ENCODE measurements at places on chromosomes 5 and 9. TPM values are rescaled to one million over a fixed set of nuclear protein-coding genes. Genes with fewer than 3 reads are reported as not detected.

The BARHL1 gene
- not detected for total RNA-seq

GRCh38 chr5:40828021-40828631 lies 6.9 kb downstream of the RPL37 start:
- peak overlapping the region; percentile 87 for H3K27ac ChIP-seq
- H3K4me3 ChIP-seq = no peak overlapping the region
- DNase-seq = no peak
- H3K4me1 ChIP-seq = peaks cover 48% of the 10 kb centered on the region
- H3K36me3 ChIP-seq = peaks cover 71% of the 10 kb centered on the region

DNA sequence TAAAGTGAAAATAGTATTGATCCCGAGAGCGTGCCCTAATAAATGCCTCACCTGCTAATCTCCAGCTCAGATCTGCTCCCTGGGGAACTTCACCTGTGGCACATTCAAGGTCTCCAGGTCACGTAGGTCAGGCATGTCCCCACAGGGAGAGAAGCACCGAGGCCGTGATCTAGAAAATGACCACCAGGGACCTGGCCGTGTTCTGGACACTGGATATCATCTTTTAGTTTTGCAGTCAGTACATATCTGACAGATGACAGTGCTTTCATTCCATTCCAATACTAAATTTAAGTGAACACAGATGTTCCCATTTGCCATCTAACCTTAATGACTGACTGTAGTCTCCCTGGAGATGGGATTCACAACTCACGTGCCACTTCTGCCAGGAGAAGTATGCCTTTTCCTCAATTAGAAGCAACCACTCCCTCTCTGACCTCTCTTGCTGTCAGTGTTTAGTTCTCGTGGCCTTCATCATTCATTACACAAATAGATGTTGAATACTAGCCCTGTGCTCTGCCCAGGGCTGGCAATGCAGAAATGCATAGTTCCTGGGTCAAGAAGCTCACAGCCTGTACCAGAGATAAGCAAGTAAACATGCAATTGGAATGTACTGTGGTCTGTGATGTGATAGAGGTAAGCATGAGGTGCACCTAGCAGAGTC lies 276.5 kb downstream of the NTRK2 start:
- peaks cover 7% of the 10 kb centered on the region for H3K27me3 ChIP-seq
- no peaks in the 10 kb centered on the region for H3K4me1 ChIP-seq
- no peak overlapping the region for H3K27ac ChIP-seq
- no peak for DNase-seq
- no peak overlapping the region for H3K4me3 ChIP-seq
- H3K36me3 ChIP-seq = no peaks in the 10 kb centered on the region

The ISL1 gene
- total RNA-seq = not detected

Measured in activated CD4-positive, alpha-beta T cell treated with anti-CD3 and anti-CD28 coated beads for 36 hours (primary cell).